IMR-90 (cell line): ENCODE measurements at places on chromosomes 1 and 21.

GRCh38 chr1:247274605-247275256 lies 18.9 kb downstream of the VN1R5 start:
- DNase-seq: no peak
- no peak overlapping the region for H3K27ac ChIP-seq
- no peak overlapping the region for H3K4me3 ChIP-seq
- no peaks in the 10 kb centered on the region for H3K36me3 ChIP-seq
- H3K27me3 ChIP-seq: no peaks in the 10 kb centered on the region

DNA sequence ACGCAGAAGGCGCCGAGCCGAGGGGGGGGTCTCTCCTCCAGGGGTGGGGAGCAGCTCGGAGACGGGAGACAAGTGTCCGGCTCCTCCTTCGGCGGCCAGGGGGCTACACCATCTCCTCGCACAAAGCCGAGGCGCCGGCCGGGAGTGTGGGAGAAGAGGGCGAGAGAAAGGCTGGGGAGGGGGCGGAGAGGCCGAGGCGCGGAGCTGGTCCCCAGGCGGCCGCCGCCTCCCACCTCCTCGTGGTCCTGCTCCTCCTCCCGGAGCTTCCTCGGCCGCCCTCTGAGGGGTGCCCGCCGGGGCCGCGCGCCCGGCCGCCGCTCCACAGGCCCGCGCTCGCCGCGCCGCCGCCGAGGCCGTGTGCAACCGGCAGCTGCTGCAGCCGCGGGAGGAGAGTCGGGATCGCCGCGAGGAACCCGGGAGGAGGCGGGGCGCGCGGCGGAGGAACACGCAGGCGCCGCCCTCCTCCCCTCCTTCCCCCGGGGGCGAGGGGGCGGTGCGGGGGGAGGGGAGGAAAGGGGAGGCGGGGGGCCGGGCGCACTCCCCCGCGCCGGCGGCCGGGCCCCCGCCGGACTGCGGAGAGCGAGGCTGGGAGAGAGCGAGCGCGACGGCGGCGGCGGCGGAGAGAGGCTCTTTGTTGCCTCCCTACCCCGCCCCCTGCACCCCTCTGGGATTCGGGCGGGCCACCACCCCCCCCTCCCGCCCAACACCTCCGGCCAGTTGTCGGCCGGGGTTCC lies at the start of gene ENAH:
TSS of gene ENAH (minus strand) at position 395 of the 734 bp plus-strand sequence. CDS start 433 bp downstream, outside the sequence.
- no peaks in the 10 kb centered on the region for H3K27me3 ChIP-seq
- DNase-seq: peak; percentile 76
- peak within 1 kb of the TSS; percentile 94 for H3K4me3 ChIP-seq
- peaks cover 14% of the 10 kb centered on the region for H3K4me1 ChIP-seq

DNA sequence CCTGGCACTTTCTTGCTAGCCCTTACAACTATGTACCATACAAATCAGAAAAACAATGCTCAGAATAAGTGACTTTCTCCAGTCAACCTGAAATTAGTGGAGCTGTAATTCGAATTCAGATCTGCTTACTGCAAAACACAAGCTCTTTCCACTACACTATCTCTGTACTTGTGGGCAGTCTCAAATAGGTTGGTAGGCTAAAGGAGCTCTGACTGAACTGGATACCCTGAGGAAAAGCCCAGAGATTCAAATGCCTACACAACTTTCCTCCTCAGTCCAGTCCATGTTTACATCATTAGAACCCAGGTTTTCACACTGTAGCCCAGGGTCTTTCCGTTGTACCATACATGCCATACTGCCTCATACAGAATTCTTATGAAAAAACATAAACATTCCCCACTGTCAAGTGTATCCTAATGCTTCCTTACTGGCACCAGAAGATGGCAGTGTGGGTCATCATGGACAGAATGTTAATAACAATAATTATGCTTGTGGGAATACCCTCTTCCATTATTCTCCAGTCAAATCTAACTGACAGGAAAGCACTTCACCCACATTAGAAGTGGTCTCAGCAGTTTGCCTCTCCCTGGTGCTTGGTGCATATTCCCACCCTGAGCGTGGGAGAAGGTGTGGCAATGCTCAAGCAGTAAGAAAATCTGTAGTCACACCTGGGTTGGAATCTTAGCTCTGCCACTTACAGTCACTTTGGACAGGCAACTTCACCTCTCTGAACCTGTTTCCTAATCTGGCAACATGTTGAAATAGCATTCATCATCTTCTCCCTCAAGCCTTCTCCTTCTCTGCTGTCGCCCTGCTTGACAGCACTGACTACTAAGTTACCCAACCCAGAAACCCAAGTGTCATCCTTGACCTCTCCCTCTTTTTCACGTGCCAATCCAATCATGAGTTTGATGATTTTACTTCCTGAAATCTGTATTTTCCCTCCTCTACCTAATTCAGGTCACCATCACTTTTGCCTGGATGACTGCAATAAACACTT lies 14.4 kb upstream of the ZFYVE9 start:
- H3K4me3 ChIP-seq: no peak overlapping the region
- no peaks in the 10 kb centered on the region; the same call in 1 of the 2 replicates for H3K27me3 ChIP-seq
- peak; percentile 77 for DNase-seq
- no peak overlapping the region for H3K27ac ChIP-seq
- no peaks in the 10 kb centered on the region for H3K4me1 ChIP-seq
- no peaks in the 10 kb centered on the region for H3K36me3 ChIP-seq

DNA sequence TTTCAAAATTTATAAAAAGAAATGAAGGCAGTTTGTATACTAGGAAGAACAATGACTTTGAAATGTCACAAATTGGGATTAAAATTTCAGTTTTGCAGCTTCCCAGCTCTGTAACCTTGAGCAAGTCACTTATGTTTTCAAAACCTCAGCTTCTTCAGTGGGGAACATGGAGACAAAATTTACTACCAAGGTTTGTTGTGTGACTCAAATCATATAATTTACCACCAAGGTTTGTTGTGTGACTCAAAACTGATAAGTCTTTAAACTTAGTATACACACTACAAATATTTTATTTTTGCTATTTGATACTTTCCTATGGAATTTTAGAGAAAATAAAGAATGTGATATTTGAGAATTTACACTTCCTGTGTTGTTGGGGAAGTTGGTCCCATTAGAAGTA lies 219.9 kb downstream of the KCTD3 start:
- H3K36me3 ChIP-seq: no peaks in the 10 kb centered on the region
- H3K27me3 ChIP-seq: no peaks in the 10 kb centered on the region
- no peak overlapping the region for H3K27ac ChIP-seq
- no peak for DNase-seq
- H3K4me3 ChIP-seq: no peak overlapping the region
- H3K4me1 ChIP-seq: peaks cover 3% of the 10 kb centered on the region; the same call in 1 of the 2 replicates

GRCh38 chr1:212607206-212607912 lies 1.2 kb upstream of the ATF3 start:
- DNase-seq: no peak
- H3K4me3 ChIP-seq: peak overlapping the region; percentile 48
- H3K4me1 ChIP-seq: peaks cover 14% of the 10 kb centered on the region
- peaks cover 49% of the 10 kb centered on the region for H3K27me3 ChIP-seq

DNA sequence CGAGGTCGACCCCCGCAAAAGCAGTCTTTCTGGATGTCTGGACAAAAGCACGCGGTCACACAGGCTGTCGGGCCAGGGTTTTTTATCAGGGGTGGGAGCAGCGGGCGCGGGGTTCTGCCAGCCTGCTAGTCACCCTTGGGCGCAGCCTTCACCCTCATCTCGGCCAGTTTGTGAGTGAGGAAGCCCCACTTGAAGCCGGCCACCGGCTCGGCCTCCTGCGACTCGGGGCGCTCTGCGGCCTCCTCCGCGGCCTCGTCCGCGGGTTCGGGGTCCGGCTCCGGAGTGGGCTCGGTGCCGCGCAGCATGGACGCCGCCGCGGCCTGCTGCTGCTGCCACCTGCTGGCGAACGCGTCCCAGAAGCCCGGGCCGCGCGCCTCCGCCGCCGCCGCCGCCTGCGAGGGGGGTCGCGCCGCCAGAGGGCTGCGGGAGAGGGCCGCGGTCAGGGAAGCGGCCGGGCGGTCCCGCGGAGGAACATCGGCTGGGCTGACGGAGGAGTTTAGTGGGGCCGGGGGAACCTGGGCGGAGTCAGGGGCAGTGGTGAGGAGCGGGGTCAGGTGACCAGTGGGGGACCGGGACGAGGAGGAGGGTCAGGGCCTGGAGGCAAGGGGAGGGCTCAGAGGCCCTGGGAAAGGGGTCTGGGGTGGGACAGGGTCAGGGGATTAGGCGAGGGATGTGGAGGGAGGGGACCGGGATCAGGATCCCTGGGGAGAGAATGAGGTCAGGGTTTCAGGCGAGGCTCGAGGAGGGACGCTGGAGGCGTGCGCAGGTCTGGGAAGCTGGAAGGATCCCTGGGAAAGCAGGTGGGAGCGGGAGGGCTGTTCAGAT lies 4.5 kb downstream of the C1orf232 start:
- H3K36me3 ChIP-seq: no peaks in the 10 kb centered on the region
- H3K27ac ChIP-seq: no peak overlapping the region
- H3K4me3 ChIP-seq: peak overlapping the region; percentile 26
- peaks cover 16% of the 10 kb centered on the region; the same call in 1 of the 2 replicates for H3K27me3 ChIP-seq

DNA sequence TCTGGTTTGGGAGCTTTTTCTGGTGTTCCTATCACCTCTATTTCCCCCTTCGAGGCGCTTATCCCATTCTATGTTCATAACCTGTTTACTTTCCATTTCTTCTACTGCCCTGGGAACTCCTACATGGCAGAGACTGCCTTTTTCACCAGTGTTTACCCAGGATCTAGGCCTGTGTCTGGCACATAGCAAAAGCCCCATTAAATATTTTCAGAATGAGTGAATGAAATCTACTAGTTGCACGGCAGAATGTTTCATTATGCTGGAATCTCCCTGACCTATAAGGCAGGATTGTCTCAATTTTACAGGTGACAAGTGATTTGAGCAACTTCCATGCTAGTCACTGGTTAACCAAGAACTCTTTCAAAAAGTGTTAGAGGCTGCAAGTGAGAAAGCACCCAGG lies 70.1 kb downstream of the PGM1 start:
- no peaks in the 10 kb centered on the region for H3K27me3 ChIP-seq
- peaks cover 16% of the 10 kb centered on the region for H3K4me1 ChIP-seq
- peak; percentile 77 for DNase-seq

DNA sequence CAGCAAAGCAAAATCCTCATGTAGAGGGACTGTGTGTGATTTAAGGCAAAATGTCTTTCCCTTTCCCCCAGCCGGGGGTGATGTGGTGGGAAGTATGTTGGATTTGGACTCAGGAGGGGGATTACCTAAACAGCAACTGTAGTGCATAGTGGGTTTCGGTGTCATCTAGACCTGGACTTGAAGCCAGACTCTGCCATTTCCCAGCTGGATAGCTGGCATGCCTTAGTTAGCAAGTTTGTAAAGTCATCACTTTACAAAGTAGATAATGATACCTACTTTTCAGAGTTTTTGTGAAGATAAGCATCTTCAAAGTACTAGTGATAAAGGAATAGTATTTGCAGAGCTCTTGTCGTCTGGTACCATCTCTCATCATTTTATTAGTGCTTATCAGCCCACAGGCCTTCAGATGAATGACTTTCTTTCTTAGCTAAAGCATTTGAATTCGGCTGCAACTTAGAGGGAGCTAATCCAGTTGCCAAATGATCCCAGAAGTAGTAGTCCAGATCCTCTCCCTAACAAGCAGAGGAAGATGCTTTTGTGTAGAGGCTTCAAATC lies 56.2 kb upstream of the ROR1 start:
- peaks cover 11% of the 10 kb centered on the region for H3K4me1 ChIP-seq
- no peaks in the 10 kb centered on the region for H3K36me3 ChIP-seq
- peaks cover 20% of the 10 kb centered on the region for H3K27me3 ChIP-seq
- H3K27ac ChIP-seq: no peak overlapping the region

GRCh38 chr1:237851210-237851845 lies 39.4 kb downstream of the ZP4 start:
- H3K4me1 ChIP-seq: no peaks in the 10 kb centered on the region
- no peak overlapping the region for H3K27ac ChIP-seq
- H3K36me3 ChIP-seq: no peaks in the 10 kb centered on the region
- no peak overlapping the region for H3K4me3 ChIP-seq
- DNase-seq: peak; percentile 35

GRCh38 chr1:205199090-205199930 lies 12.2 kb downstream of the DSTYK start:
- no peak overlapping the region for H3K27ac ChIP-seq
- no peaks in the 10 kb centered on the region for H3K36me3 ChIP-seq
- peaks cover 14% of the 10 kb centered on the region for H3K4me1 ChIP-seq
- no peaks in the 10 kb centered on the region for H3K27me3 ChIP-seq
- no peak overlapping the region for H3K4me3 ChIP-seq
- DNase-seq: peak; percentile 70

DNA sequence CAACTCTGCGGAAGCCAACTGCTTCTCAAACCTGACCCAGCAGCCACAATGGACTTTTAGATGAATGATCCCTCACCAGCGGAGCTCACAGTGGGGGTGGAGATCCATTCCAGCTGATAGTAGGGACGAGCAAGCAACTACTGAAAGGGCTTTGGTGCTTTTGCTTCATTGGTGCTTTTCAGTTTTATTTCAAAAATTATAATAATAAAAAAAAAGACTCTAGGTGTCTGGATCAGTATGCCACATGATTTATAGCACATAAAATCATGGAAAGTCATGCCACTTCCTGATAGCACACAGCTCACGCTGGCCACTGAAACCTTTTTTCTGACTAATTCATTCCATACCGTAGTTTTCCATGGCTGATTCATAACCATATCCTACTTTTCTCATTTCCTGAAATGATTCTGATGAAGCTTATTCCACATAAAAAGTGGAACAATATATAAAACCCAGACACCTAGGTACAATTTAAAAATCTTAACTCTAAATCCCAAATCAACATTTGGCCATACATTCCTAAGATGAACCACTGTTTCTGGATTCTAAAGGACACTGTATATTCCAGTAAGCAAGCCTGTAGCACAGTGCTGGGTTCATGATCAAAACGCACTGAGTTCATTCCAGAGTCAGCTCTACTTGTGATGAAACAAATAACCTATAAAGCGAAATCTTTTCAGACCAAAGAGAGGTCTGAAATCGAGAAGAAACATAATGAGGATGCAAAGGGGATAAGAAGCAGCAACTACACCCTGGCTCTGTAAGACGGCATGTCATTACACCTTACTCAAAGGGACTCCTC lies 41.3 kb upstream of the KCNE1 start:
- peak; percentile 82 for DNase-seq
- no peaks in the 10 kb centered on the region for H3K36me3 ChIP-seq
- no peaks in the 10 kb centered on the region for H3K27me3 ChIP-seq
- peaks cover 10% of the 10 kb centered on the region for H3K4me1 ChIP-seq

GRCh38 chr1:30724175-30724574 lies 790 bp upstream of the MATN1 start:
- H3K27ac ChIP-seq: no peak overlapping the region
- no peaks in the 10 kb centered on the region for H3K36me3 ChIP-seq
- no peak for DNase-seq
- H3K4me3 ChIP-seq: no peak overlapping the region
- H3K4me1 ChIP-seq: peaks cover 13% of the 10 kb centered on the region; the same call in 1 of the 2 replicates

- H3K36me3 ChIP-seq: no peaks in the 10 kb centered on the region
- H3K27me3 ChIP-seq: no peaks in the 10 kb centered on the region
- H3K27ac ChIP-seq: peak overlapping the region; percentile 88
- H3K4me1 ChIP-seq: peaks cover 6% of the 10 kb centered on the region; the same call in 1 of the 2 replicates
Observed at GRCh38 chr1:193321242-193321840, 134.9 kb upstream of the B3GALT2 start.

- no peaks in the 10 kb centered on the region for H3K27me3 ChIP-seq
- H3K4me1 ChIP-seq: peaks cover 21% of the 10 kb centered on the region
- H3K27ac ChIP-seq: peak overlapping the region; percentile 75
- H3K4me3 ChIP-seq: no peak overlapping the region; the same call in 1 of the 2 replicates
- peak; percentile 95 for DNase-seq
- no peaks in the 10 kb centered on the region; the same call in 1 of the 2 replicates for H3K36me3 ChIP-seq
Observed at GRCh38 chr21:28633839-28634555, 358.7 kb downstream of the LTN1 start.
